Stimulated activated CD8-positive, alpha-beta memory T cell treated with anti-CD3 and anti-CD28 coated beads, Interleukin-4, amount 100 ng/mL, for 24 hours (primary cell): ENCODE measurements at places on chromosomes 2 and 18.

DNA sequence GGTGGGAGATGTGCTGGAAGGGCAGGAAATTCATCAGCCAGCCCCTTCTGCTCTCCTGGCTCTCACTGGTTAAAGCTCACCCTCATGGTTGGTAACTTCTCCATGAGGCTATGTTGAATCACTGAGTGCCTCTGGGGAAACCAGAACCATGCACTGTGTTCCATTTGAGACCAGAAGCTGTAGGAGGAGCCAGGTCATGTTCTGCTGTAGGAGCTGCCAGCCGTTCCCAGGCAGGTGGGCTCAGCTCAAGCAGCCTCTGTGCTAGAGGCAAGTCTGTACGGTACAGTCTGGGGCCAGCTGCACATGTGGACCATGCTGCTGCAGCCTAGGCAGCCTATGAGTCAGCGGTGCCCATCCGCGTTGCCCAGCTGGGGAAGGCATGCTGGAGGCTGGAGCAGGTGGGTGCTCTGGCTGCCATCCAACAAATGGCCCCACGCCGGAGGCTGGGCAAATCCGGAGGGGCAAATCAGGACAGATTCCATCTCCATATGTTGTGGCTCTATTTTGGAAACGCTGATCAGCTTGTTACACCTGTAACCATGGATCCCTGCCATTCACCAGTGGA, 22.0 kb upstream of the KCNF1 start:
- DNase-seq = no peak

DNA sequence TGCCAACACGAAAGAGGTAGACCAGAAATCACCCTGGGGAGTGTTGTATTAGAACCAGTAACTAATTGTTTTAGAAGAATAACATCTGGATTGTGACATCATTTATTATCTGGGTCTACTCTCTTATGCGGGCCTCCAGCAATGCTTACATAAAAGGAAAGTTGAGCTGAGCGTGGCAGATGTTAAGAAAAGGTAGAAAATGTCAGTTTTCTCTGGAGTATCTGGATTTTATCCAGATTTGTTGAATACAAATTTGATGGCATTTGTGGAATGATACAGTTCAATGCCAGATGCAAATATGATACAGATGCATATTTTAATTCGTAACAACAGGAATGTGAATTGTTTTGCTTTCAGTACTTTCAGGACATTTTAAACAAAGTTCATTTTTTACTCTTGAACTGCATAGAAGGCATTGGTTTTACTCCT, 90.3 kb downstream of the PRPF40A start:
- no peak for DNase-seq

DNA sequence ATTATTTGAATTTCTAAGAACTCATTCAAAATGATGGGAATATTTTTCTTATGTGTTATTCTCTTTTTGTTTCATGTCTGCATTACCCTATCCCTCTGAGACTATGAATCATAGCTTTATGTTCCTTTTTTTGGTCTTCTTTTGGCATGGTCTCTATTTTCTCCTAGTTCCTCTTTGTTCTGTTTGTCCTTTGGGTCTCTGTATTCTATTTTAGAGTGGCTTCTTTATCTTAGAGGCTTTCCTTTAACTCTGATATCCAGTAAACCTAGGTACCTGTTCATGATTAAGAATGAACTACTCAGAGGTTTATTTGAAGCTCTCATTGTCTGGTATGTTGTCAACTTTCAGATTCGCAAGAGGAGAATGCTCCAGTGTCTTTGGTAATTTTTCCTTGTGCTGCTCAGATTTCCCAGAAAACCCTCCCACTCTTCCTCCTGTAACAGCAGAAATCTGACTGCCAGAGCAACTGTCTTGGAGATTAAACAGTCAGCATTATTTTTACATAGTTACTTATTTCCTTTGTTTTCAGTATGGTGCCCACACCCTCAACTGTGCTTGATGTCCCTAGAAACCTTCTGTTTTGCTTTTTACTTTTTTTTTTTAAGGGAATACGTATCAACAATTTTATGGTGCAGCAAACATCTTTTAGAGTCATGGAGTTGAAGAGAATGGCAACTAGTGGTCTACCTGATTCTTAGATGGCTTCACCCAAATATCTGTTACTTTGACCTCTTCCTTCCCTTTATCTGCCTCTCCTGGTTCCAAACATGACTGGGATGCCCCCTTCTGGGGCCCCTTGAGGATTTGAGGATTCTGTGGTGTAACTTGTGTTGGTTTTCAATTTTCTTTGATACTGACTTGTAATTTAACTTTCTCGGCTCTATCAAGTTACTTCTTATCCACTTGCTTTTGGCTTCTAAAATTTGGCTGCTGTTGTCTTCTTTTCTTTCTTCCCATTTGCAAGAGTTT, 92.0 kb downstream of the DPP10 start:
- no peak for DNase-seq

GRCh38 chr2:241498115-241499070, 10.0 kb downstream of the STK25 start:
- no peak for DNase-seq

DNA sequence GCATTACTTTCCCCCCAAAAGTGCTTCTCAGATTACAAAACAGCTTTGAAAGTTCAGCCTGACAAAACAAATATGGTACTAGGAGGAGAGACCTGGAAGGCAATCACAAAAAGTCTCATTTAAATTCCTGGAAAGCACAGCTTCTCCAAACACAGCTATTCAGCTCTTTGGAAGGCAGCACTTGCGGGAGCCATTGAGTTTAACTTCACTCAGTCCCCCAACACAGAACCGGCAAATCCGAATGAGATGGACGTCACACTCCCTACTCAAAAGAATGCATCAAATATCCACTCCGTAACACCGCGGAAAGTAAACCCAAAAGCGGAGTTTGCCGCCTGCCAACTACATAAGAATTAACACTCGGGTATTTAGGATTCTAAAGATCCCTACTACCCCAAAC, 638 bp downstream of the ST6GAL2 start:
- no peak for DNase-seq

DNA sequence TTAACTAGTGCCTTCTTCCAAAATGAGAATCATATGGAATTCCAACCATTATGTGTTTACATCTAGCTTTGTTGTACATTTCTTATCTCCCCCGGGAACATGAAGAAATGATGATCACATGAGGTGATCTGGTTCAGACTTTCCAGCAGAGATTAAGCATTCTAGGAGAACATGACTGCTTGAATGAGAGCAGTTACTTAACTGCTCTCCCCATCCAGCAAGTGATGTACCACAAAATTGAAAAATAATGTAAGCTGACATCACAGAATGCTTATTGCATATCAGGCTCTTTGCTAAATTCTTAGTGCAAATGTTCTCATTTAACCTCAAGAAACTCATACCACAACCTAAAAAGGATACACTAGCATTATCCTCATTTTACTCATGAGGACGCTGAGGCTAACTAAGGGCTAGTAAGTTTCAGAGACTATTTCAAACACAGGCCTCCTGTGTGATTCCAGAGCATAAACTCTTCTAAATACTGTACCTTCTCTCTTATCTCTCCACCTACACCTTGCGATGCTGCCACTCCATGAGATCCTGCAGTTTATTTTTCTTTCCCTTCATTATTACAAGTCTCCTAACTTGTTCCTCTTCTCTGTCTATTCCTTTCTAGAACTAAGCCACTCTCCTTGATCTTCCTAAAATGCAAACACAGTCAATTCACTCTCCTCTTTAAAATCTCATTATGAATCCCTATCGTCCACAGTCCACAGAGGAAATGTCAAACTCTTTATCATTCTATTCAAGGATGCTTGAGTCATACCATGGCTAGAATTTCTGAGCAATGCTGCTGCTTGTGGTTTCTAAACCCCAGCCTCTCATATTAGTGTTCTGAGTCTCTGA, 1224.8 kb upstream of the ZEB2 start:
- DNase-seq = no peak

DNA sequence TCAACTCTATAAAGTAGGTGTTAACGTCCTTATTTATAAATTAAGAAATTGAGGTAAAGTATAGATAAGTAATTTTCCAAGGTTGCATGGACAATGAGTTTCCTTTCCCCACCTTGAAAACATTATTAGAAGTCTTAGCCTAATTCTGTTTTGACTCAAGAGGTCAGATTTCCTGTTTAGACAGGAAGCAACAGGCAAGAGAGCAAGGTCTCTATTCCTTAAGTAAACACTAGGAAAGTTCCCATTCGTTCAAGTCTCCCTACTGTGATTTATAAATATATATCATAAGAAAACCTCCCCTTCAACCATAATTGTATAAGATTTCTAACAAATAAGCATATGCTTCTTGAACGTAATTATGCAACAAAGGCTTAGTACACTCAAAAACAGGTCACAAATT, 40.3 kb downstream of the CLASP1 start:
- DNase-seq = no peak
